ENCODE measurements at places on chromosomes 11 and 22.

DNA sequence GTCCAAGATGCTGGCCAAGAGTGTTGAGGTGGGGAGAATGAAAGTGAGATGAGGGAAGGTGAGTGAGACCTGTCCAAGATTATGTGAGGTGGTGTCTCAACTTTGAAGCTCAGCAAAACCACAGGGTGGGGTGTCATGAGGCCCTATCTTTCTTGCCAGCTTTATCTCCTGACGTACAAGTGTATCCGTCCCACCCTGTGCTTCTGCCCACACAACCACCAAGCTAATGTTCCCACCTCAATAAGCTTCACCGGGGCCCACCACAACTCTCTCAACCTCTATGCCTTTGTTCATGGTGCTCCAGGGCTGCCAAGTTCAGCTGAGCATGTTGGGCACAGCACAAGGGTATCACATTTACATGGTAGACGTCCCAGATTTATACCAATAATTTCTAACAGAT, 7.1 kb upstream of the TPST2 start:
- no peak for DNase-seq

- no peak for DNase-seq
These were observed 52.2 kb downstream of the HORMAD2 start for GRCh38 chr22:30132290-30132996.

GRCh38 chr22:30566125-30566524, 8.3 kb downstream of the GAL3ST1 start:
- no peak for DNase-seq

- no peak for DNase-seq
These were observed 106.8 kb downstream of the MICAL3 start for GRCh38 chr22:17917490-17917983.

DNA sequence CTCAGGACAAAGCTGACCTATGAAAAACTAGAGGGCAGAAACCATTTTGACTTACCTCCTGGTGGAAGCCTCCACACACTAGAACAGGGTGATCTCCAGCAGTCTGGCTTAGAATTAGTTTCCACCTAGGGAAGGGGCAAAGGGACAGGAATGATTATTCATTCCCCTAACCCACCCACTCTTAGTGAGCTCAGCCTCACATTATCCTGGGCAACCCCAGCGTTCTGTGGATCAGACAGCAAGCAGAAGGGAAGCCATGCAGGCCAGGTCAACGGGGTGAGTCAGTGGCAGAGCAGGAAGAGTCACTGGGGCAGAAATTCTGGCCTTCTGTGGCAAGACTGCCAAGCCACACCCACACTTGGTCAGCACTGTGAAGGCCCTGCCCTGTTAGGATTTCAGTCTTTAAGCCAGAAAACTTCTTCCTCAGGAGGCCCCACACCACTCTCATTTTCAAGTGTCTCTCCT, 10.5 kb downstream of the NUMA1 start:
- peak; percentile 92 for DNase-seq

- no peak for DNase-seq
These were observed 71.2 kb upstream of the TP53AIP1 start for GRCh38 chr11:129013737-129014475.

- DNase-seq = no peak
These were observed 46.5 kb upstream of the CCND1 start for GRCh38 chr11:69594481-69594880.

DNA sequence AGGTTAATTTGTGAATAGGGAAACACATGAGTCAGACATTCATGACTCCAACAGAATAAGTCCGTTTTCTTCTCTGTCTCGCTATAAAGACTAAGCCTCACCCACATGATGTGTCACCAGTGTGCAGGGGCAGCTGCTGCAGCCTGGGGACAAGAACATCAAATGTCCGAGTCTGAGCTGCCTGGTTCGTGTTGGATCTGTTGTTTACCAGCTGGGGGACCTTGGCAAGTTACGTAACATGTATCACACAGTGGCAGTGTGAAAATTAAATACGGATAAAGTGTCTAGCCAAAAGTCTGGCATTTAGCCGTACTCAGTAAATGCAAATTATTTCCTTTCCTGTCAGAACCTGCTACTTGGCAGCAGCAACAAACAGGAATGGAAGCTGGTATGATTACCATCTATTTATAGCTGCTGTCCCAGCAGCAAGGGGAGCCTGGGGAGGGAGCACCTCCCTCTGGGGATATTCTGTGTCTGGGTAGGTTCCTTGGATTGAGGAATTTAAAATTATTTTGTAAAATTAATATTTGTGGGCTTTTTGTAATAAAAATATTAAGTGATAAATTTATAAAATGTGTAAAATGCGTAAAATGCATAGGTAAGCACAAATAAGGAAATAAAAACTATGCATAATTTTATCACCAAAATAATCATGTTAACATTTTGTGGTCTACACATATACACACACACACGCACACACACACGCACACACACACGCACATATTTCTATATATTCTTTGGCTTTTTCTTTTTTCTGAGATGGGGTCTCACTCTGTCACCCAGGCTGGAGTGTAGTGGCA, 1.3 kb upstream of the CLDN25 start:
- DNase-seq = peak; percentile 39

- peak; percentile 23 for DNase-seq
These were observed 19.6 kb upstream of the MICAL2 start for GRCh38 chr11:12090761-12091258.

DNA sequence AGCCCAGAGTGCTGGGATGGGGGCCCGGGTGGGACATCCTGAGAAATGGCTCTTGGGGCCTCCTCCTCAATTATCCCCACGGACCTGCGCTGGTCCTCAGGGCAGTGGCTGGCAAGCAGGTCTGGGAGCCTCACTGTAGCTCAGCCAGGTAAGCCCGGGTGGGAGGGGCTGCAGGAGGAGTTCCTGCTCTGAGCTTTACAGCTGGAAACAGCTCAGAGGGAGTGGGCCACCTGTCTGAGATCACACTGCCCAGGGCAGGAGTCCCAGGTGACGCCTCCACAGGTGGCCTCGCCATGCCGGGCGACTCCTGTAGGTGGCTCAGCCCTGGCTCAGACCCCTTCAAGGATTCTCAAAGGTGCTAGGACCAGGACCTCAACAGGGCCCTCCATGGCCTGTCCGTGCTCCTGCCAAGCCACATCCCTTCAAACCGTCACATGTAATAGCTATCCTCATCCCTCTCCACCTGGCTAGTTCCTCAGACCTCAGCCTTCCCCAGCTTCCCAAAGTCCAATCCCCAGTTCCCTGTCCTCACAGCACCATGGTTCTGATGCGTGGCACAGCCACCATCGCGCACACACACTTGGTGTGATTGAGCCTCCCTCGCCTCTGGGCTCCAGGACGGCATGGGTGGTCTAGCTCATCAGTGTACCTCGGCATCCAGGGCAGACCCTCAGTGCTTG, 3.6 kb upstream of the TSSK2 start:
- DNase-seq = no peak

DNA sequence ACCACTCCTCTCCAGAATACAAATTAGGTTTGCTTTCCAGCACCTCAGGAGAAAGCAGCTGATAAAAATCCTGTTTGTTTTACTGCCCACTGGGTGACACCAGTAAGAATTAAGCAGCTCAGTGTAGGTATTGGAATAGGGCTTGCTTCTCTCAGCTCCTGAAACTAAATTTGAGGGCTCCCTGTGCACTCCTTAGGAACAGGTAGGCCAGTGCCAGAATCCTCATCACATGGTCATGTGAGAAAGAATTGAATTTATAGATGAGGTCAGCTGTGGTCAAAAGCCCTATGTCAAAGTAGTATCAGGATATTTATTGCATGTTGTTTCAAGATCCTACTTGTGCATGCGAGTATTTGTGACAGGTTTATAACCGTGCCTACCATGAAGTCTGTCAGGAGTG, 1.0 kb downstream of the PRSS23 start:
- DNase-seq = no peak

GRCh38 chr11:46972821-46973220, 36.3 kb downstream of the CSTPP1 start:
- no peak for DNase-seq

DNA sequence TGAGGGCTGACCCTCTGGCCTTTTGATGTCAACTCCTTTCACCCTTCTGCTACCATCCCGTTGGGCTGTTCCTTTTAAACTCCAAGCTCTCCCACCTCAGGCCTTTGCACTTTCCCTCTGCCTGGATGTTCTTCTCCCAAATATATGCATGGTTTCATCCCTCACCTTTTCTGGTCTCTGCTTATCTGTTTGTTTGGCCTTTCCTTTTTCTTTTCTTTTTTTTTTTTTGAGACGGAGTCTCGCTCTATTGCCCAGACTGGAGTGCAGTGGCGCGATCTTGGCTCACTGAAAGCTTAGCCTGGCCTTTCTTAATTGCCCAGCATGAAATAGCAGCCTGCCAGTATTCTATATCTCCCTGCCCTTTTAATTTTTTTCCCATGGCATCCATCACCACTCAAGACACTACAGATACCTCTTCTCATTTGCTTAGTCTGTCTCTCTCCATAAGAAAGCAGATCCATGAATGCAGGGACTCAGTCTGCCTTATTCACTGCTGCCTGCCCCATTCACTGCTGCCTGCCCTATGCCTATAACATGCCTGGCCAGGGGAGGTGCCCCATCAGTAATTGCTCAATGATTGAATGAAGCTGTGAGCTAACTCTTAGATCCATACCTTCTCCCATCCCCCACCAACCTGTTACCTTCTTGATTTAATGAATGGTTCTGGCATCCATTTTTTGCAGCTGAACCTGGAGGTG, 58.4 kb upstream of the CLTCL1 start:
- DNase-seq = no peak

DNA sequence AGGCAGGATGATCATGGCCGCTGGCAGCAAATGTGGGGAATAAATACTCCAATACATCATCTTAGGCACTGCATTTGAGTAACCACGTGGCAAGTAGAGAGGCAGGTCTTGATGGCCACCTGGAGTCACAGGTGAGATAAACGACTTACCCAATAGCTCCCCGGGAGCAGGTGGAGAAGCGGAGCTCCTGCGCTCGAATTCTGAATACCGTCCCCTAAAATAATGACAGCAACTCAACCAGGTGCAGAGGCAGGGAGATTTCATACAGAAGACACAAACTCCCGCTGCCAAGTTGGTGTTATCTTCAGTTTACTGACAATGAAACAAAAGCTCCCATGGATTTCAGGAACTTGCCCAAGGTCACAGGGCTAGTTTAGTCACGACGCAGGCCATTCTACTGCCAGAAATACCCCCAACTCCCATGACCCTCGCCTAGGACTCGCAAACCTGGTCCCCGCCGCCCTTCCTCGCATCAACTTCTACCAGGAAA, 437 bp downstream of the SLC43A3 start:
- no peak for DNase-seq

GRCh38 chr22:37560608-37561211, 430 bp downstream of the CDC42EP1 start:
- no peak for DNase-seq

DNA sequence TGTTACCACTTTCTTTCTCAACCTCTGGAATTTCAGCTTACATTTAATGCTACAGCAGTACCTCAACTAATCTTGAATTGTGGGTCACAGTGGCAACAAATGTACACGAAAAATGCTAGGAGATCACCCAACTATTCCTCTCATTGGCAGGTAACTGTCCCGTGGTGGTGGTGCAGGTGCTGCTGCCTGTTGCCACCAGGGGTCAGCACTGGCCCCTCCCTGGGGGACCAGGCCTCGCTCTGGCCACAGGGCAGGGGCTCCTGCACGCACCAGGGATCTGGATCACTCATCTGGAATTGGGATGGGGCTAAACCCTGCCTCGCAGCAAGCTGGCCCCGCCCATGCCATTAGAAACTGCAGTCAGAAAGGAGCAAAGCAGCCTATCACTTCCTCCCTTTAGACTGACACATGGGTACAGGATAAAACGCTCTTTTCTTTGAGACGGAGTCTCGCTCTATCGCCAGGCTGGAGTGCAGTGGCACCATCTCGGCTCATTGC, 6.9 kb upstream of the POLDIP3 start:
- DNase-seq = peak; percentile 67

DNA sequence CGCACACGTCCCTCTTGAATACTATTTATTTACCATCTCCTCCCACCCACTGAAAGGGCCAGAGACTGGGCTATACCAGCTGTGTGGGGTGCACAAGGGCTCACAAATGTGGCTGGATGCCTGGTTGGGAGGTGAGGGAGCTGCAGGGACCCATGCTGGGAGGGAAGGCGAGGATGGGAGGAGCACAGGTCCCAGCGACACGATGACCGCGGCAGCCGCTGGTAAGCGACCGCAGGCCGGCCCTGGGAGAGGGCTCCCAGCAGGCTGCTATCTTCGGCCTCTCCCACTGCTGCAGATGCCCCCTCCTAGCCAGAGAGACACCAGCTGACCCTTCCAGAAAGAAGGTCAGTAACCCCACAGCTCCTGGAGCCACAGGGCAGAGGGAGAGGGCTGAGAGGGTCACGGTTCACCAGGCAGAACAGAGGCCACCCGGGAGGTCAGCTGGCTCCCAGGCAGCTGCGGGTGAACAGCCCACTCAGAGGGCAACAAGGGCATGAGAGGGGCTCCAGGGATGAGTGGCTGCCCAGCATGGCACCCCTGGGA, 163.9 kb downstream of the CRYBB2 start:
- DNase-seq = no peak
